ENCODE measurements at places on chromosomes 4 and X.

- no peak for DNase-seq
These were observed 31.9 kb downstream of the SLC16A2 start for GRCh38 chrX:74453178-74453577.

DNA sequence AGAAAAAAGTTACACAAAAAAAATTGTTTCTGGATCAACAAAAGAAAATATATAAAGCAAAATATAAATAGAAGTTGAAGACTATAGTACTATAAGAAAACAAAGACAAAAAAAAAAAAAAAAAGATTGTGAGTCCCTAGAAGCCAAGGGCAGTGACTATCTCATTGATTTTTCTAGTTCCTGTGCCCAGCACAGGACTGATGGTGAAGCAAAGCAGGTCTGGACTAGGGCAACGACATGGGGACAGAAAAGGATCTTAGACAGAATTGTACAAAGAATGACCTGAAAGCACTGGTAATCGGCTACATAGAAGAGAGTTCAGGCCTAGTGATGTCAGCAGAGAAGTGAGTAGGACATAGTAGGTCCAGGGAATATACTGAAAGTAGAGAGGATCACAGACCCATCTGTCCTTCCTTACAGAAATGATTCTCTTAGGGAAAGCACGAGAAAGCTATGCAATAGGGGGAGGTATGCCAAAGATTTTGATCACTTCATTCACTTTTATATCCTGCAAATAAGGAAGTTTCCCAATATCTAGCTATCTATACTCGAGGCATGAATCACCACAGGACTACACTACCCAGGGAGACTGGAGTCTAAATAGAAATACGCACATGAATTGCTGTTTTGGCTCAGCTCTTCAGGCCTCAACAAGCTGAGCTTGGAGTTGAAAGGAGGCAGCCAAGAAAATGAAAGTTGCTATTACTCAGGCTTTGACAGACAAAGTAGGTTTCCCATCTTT lies 230.9 kb upstream of the GPC4 start:
- no peak for DNase-seq

DNA sequence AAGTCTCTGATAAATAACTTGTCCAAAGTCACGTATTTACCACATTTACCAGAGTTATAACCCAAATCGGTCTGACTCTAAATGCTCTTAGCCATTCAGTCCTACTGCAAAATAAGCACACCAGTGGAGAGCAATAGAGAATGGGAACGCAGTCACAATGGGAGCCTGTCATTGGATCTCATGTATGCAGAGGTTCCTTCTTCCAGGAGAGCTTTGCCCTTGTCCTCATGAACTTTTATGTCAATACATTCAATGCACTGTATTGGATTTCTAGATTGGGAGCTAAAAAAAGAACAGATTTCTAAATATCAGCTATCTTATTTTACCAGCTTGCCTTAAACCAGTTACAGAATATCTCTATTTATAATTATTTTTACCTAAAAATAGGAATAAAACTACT lies 149.1 kb upstream of the CXXC4 start:
- DNase-seq = no peak

DNA sequence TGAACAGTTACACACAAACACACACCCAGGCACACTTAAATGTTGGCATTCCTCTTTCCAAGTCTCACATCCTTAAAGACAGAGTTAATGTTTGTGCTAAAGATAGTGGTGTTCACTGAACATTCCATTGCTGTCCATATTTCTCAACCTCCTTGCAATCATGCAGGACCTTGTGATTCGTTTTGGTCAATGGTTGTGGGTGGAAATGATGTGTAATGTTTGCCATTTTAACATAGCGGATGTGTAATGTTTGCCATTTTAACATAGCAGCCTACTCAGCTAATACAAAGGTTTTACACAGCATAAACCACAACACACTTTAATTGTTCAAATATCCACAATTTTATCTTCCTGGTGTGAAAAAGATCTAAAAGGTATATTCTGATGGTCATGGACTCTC lies 93.9 kb downstream of the CEP44 start:
- DNase-seq = no peak

DNA sequence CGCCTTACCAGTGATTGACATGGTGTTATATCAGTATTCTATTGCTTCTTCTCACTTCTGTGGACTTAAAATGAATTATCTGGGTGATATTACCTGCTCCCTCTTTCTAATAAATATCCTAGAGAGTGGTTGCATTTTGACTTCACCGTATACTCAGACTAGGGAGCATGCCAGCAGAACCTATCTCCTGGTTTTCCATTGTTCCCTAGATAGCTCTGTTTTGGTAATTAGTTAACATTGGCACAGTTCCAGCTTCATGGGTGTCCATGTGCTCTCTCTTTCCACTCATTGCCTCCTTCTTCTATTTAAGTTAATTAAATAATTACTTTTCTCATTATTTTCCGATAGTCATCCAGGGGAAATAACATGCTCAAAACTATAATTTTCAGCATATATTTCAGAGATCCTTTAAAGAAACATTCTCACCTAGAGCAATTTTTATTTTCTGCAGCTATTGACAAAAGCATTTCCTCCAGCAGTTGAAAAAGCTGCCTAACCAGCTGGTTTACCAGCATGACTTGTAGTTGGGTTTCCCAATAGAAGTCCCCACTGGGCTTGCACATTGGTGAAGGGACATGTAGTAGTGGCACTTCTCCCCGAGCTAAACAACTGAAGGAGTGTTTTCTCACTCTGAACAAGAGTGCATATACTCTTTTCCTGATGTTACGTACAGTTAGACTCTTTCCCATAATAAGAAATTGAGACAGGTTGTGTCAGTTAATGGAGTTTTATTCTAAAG lies 27.9 kb upstream of the PAPSS1 start:
- DNase-seq = no peak

- DNase-seq = no peak
These were observed 100.3 kb upstream of the PDE5A start for GRCh38 chr4:119728692-119729593.

DNA sequence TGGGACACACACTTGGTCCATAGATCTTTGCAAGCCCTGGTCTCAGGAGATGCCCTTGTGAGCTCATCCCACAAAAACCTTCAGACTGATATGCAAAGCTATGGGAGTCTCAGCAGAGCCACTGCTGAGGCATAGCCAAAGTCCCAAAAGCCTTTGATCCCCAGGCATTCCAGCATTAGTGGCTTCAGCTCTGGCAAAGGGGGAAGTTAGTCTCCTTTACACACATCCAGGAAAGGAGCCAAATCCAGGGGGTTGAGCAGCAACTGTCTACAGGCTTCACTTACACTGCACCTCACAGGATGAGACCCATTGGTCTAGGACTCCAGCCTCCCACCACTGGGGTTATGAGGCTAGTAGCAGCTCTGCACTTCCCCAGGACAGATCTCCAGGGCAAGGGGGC lies 14.0 kb downstream of the PF4 start:
- DNase-seq = no peak
